ENCODE measurements at places on chromosomes 7 and 10.

DNA sequence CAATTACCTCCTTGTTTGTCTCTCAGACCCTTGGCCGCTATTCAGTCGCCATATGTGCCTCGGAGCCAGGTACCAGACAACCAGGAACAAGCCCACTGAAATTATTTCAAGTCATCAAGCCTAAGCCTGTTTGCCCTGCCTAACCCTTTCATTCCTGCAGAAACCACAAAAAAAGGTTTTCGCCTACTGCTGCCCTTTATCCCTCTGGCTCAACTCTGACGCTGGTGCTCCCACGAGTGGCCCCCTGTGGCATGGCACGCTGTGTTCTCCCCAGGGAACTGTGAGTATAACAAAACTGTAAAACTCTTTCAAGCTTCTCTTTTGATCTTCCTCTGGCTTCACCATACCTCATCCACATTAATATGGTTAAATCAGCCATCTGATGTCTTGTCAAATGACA is 215.7 kb upstream of the CDC14C start:
- no peak for DNase-seq

DNA sequence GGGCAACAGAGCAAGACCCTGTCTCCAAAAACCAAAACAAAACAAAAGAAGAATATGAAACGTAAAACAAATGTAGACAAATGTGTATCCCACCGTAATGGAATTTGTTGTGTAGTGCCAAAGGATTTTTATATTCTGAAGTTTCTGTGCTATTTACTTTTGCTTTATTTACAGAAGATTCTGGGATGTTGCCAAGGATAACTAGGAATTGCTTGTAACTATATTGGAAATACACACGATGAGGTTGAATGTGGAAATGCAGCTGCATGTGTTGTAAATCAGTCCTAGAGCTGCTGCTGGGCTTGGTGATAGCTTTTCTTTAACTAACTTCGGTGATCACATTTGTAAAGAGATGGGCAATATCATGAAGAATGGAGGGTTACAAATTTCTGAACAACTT is 39.5 kb downstream of the GALNT17 start:
- DNase-seq = no peak

- DNase-seq = no peak
Observed at GRCh38 chr10:30935078-30935477, 96.6 kb downstream of the ZNF438 start.

DNA sequence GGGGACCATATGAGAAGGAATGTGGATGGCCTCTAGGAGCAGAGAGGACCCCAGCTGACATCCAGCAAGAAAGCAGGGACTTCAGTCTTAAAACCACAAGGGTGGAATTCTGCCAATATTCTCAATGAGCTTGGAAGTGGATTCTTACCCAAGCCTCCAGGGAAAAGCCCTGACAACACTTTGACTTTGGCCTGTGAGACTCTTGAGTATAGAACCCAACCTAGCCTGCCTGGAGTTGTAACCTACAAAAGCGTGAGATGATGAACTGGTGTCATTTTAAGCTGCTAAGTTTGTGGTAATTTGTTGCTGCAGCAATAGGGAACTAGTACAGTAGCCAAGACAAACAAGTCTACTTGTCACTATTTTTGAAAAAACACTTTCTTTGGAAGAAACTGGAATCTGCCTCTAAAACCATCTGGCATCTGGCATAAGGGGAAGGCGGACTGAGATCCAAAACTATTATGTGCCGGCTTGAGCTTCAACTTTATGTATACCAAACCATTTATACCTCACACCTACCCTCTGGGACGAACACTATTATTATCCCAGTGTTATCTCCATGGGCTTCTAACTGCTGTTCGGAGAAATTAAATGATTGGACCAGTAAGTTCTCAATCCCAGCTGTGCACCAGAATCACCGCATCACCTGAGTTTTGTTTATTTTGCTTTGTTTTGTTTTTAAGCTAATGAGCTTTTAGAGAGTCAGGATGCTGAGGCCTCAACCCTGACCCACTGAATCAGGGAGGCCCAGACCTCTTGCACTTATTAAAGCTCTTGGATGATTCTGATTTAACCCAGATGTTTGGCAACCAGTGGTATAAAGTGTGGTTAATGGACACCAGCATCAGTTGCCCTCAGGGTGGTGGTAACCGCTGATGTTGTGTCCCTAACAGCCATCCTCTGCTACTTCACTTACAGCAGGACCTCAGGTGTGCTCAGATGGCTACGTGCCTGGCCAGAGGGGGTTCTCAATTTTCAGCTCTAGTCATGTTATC is 83.0 kb downstream of the C1GALT1 start:
- DNase-seq = no peak

- no peak for DNase-seq
Observed at GRCh38 chr7:1346851-1347250, 112.4 kb downstream of the MICALL2 start.

GRCh38 chr10:130020651-130021382 is 56.7 kb upstream of the EBF3 start:
- no peak for DNase-seq
